ENCODE measurements at places on chromosomes 7 and 10.

DNA sequence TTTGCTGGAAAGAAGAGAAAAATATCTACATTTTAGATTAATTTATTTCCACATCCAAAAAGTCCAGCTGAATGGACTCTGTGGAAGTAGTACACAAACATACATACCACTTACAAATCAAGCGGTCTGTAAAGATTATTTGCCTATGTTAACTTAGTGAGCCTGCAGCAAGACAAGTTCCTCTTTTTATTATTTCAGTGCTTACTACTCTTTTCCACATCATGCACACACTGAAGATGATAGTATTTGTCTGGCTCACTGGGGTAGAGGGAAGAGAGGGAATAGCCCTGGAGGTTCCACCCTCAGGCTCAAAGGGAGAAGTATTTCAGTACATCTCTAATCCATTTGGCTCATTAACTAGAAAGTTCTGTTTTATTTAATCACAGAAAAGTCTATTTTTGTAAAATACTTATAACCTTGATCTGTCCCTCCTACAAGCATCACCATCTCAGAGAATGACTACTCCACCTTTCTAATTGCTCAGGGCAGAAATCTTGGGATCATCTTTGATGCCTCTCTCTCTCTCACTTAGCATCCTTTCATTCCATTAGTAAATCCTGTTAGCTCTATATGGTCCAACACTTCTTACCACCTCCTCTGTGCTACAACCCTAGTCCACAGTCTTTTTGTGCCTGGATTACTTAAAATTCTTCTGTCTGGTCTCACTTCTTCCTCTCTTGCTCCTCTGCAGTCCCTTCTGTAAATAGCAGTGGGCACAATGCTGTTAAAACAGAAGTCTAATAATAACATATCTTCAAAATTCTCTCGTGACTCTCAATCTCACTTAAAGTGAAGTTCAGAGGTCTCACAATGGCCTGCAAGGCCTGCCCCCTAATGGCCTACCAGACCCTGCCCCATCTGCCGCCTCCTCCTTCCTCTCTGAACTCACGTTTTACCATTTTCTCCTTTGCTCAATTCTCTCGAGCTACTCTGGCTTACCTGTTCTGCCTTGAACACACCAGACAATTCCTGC lies 64.3 kb upstream of the CCDC6 start:
- no peak for DNase-seq

GRCh38 chr10:129133856-129134255 lies 333.2 kb upstream of the MGMT start:
- DNase-seq, result no peak

DNA sequence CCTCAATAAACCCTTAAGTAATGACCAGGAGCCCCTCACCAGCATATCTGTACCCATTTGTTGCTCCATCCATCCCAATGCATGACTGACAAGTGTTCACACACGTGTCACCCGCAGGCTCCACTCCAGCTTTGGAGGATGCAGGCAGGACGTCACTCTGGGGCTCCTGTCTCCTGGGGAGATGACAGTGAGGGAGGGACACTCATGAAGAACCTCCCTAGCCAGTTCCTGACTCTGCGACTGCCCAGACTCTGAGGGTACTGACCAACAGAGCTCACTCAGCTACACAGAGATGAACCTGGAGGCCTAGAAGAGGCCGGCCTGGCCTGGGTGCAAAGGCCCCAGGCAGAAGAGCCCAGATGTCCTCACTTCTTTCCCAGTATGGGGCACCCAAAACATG lies 135.1 kb upstream of the RET start:
- DNase-seq, result no peak

DNA sequence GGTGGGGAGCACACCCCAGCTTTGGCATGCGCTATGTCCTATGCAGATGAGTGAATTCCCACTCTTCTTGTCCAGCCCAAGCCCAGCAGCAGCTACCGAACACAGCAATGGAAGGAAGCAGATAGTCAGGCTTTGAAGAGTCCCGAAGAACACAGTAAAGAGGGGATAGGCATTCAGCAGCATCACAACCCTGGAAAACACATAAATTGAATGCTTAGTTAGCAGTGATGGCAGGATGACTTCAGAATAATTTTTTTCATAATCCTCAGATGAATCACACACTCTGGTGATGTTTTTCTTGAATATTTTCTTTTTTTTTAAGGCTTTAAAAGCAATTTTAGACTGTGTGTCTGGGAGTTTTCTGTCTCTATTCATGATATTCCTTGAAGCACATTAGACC lies 95.8 kb downstream of the CFAP58 start:
- no peak for DNase-seq

GRCh38 chr10:128927497-128928161 lies 539.4 kb upstream of the MGMT start:
- no peak for DNase-seq

DNA sequence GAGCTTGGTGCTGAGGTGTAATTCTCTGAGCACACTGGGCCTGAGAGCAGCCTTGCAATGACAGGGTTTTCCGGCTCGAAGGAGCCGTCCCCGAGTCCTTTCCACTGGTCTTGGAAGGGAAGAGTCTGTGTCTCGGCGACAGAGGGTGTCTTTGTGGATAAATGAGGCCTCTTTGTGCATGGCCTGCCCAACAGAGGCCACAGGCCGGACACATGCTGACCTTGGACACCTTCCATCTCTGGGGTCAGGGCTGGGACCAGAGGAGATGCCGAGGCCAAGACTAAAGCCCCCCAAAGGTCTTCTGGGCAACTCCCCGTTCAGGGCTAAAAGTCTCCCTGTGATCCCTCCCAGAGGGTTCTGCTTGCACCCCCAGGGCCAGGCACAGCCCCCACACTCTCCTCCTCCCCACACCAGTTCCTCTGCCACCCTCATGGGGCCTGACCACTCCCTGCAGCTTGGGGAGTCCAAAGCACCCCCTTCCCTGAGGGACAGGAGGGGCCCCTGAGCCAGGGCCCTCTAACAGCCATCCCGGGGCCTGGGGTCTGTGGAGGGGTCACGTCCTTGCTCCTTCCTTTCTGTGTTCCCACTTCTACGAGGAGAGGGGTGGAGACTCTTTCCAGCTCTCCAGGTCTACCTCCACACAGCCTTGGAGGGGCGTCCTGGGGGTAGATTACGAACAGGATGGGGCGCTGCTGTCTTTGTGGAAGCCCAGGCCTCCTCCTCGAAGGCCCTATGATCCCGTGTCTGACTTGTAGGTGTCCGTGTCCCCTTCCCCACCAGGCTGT lies 130.6 kb upstream of the FAM20C start:
- no peak for DNase-seq

DNA sequence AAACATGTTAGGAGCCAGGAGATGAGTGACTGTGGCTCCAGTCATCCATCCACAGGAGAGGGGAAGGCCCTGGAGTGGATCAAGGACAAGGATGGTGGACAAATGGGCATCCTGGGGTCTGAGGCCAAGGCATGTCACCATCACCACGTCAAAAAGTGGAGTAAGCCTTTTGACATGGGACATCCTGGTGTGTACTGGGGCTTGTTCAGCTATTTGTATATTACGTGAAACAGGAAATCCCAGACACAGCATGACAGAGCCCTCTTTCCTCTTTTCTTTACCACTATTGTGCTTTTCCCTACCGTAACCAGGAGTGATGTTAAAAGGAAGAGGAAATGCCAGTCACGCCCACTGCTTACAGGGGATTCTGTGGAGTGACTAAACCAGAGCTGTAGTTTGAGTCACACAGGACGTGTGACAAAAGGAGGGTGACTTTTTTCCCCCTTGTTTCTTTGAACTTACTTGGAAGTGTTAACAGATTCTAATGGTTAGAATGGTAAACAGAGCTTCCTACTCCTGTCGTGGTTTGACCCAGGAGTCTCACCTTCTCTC lies 15.4 kb downstream of the ACSL5 start:
- DNase-seq, result no peak

- no peak for DNase-seq
Measured at GRCh38 chr7:112970771-112971170, 115.9 kb downstream of the GPR85 start.

- peak; percentile 71 for DNase-seq
Measured at GRCh38 chr7:43925984-43926797, at the start of gene UBE2D4. TSS of gene UBE2D4 (plus strand) at chr7:43926436. CDS start at chr7:43926533, 97 bp downstream.

- no peak for DNase-seq
Measured at GRCh38 chr10:103231047-103231551, 14.6 kb upstream of the RPEL1 start.

DNA sequence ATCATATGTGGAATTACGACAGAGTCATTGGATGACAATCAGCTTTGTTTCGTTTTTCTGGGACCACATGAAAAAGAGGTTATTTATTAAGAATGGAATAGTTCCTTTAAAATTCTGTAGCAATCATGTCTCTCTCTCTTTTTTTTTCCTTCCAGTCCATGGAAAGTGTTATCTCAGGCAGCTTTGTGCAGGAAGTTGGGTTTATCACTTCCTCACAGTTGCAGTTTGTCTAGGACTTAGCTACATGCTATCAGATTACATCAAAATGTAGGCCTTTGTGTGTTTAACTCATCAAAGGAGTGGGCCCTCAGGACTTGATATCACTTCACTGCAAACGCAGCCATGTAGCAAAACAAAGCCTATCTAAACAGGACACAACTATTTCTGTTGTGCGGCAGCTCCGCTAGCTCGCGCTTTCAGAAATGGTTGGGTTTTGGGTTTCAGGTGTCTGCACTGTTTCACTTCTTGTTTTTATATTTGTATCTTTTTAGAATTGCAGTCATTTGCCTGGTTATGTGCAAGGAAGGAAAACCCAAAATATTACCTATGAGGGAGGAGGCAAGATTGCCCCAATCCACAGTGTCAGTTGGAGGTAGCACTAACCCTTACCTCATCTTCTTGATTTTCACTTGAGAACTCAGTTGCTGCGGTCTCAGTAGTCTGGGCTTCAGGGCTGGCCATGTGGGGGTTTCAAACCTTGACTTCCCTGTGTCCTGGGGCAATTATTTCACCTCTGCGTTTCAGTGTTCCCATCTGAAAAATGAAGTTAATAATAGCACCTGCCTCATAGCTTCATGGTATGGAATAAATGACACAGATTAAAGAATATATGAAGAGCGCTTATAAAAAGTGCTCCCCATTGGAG lies 66.7 kb downstream of the HHEX start:
- no peak for DNase-seq

GRCh38 chr7:113813471-113813870 lies 105.3 kb downstream of the PPP1R3A start:
- no peak for DNase-seq

DNA sequence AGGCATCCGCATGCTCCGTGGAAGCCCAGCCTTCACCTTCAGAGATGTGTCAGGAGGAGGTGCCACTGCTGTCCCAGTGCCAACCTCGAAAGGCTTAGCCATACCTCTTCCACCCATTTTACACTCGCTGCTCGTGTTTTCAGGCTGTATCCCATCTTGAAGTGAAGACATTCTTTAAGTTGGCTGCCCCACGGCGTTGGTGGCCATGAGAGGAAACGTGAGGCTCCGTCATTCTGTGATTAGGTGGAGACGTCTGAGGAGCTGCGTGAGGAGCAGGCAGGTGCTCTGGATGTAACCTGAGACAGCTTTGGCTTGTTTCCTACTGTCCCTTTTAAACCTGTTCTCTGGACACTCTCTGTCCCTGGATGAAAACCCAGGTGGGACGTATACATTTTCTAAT lies 159.9 kb upstream of the RNF32 start:
- DNase-seq, result no peak

- DNase-seq, result no peak
Measured at GRCh38 chr10:97726636-97727178, 10.2 kb upstream of the ZFYVE27 start.

GRCh38 chr7:50480797-50481196 lies 30.6 kb upstream of the FIGNL1 start:
- no peak for DNase-seq

- DNase-seq, result no peak
Measured at GRCh38 chr10:98357194-98357822, 57.7 kb downstream of the PYROXD2 start.

GRCh38 chr7:96723622-96724021 lies 14.0 kb upstream of the SEM1 start:
- no peak for DNase-seq

- DNase-seq, result no peak
Measured at GRCh38 chr10:11830836-11831519, 7.8 kb downstream of the PROSER2 start.

GRCh38 chr10:722281-723060 lies 33.0 kb upstream of the DIP2C start:
- DNase-seq, result no peak

DNA sequence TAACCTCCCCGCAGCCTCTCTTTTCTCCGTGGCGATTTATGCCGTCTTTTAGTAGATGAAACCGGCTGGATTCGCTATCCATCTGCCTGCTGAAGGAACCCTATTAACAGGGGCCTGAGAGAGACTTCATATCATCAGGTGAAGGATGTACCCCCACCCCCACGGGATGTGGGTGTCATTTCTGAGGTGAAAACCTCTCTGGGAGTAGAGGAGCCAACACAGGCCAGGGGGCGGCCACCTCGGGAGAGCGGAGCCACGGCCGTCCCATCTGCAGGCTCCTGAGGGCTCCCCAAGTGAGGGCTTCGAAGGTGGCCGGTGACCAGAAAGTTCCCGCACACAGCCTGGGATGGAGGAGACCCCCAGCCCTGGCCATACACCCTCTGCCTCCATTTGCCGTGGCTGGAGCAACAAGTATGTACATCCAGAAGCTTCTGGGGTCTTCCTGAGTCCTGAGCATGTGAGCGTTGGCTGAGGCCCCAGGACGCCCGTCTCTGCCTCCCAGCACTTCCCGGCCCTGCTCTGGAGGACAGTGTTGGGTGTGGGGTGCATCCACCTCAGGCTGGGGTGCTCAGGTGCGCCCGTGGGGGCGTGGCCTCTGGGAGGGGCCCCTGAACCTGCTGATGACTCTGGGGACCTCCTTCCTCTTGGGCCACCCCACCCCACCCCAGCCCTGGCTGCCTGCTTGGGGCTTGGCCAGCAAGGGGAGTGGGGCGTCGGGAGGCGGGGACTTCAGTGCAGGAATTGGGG lies 84.7 kb downstream of the NKX6-2 start:
- DNase-seq, result no peak

DNA sequence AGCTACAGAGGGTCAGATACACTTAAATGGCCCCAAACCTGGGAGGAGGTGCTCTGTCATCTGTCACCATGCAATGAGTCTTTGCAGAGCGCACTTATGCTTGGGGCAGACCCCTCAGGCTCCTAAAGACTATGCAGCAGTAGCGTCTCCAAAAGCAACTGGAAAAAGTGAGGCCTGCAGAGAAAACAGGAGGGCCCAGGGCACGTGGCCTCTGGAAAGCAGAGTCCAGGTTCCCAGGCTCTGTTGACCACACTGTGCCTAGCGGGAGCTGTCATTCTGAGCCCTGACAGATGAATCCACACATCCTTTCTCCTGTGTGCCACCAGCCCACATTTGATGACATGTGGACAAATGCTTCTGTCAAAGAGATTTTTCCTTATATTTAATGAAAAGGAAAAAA lies 66.4 kb downstream of the MINDY4 start:
- DNase-seq, result no peak

GRCh38 chr10:122140941-122141623 lies 130.0 kb upstream of the BTBD16 start:
- DNase-seq, result peak; percentile 56

GRCh38 chr10:123502983-123503382 lies 163.2 kb upstream of the GPR26 start:
- no peak for DNase-seq

DNA sequence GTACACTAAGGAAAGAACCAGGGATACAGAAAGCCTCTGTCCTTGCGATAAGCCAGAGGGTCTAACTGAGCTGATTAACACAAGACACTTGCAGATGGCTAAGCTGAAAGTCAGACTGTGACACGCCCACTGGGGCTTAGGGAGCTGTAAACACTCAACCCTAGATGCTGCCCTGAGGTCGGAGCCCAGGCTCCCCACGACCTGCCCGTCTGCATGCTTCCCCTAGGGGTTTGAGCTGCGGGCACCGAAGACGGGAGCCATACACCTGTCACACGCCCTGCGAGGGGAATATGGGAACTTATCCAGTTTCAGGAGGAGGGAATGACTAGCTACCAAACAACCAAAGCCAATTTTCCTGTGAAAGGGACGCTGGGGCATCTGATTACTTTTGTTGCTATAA lies 96.0 kb downstream of the HTR5A start:
- no peak for DNase-seq
